Astrocyte of the hippocampus (primary cell): ENCODE measurements at places on chromosomes 5 and 9.

- no peak for DNase-seq
Measured at GRCh38 chr5:38678076-38678475, 121.6 kb upstream of the LIFR start.

DNA sequence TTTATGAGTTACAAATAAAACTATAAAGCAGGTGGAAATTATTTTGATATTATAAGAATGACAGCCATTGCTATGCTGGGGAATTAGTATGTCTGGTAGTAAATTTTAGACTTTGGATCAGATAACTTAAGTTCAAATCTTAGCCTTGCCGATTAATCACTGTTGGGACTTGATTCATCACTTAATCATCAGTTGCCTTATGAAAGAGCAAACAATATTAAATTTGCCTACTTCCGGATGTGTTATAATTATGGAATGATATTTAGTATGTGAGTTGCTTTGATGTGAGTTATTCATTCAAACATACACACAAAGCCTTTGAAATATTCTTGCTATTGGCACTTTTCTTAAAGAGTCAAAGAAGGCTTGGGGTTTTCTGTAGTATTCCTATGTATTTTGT, 717.7 kb downstream of the BRINP1 start:
- no peak for DNase-seq

GRCh38 chr9:114235033-114235661, 79.8 kb downstream of the COL27A1 start:
- no peak for DNase-seq

- DNase-seq: peak; percentile 65
Measured at GRCh38 chr5:157535042-157535865, 40.3 kb downstream of the ADAM19 start.

DNA sequence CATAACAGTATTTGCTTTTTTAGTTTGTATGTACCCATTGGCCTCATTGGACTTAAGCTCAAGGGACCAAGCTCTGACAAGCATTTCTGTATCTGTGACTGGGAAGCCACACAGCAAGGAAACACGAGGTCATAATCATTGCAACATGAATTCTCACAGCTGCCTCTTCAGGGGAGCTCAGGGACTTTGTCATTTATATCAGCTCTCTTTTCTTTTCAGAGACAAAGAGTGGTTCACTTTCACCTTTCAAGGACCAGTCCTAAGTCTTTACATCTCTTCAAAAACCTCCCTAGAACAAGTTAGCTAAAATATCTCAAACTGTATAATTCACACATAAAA, 58.6 kb downstream of the ADAMTS12 start:
- DNase-seq: no peak
